ENCODE measurements at places on chromosomes 6 and 20. TPM values are rescaled to one million over a fixed set of nuclear protein-coding genes. Genes with fewer than 3 reads are reported as not detected.

GRCh38 chr6:137743493-137743892, 123.6 kb upstream of the TNFAIP3 start:
- no peak overlapping the region for H3K4me3 ChIP-seq
- no peaks in the 10 kb centered on the region for H3K27me3 ChIP-seq
- no peaks in the 10 kb centered on the region for H3K36me3 ChIP-seq

GRCh38 chr6:11203306-11204004, 29.0 kb downstream of the NEDD9 start:
- H3K27ac ChIP-seq = no peak overlapping the region
- no peak overlapping the region for H3K4me3 ChIP-seq
- no peak for DNase-seq
- H3K4me1 ChIP-seq = peaks cover 40% of the 10 kb centered on the region

The KCNK15 gene
- total RNA-seq = 0.15 TPM

DNA sequence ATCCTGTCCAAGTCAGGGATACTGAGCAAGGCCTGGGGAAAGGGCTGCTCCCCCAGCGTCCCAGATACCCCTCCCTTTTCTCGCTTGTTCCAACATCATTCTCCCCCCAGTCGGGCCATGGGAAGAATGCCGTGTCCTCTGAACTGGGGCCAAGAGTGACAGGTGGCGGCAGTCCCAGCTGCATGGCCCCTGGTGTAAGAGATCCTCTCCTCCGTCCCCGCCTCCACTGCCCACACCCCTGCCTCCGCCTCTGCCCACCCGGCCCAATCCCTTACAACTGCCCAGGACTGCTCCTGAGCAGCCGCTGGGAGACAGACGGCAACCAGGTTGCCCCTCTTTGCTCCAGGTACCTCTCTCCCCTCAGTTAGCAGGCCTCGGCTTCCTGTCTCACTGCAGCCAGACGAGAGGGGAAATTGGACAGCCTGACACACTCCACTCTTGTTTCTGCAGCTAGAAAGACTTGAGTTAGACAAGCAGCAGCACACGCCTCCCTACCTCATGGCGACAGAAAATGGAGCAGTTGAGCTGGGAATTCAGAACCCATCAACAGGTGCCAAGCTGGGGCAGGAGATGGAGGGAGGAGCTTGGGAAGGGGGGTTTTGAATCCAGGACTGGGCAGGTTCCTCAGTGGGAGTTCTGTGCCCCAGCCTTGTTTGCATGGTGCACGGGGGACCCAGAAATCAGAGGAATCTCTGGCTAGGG, at the start of gene MYLK2:
Gene MYLK2 (plus strand): TSS at position 274 of the 702 bp plus-strand sequence. CDS start 225 bp downstream, at position 499.
- H3K27me3 ChIP-seq = no peaks in the 10 kb centered on the region
- no peaks in the 10 kb centered on the region for H3K4me1 ChIP-seq
- no peak within 1 kb of the TSS for H3K27ac ChIP-seq
- no peak within 1 kb of the TSS for H3K4me3 ChIP-seq
- H3K36me3 ChIP-seq = no peaks in the 10 kb centered on the region

The NKX2-2 gene
- not detected for total RNA-seq

The TAF4 gene
- total RNA-seq = 21.0 TPM

The UBE2C gene
- total RNA-seq = 130 TPM

The PREX1 gene
- 90.5 TPM for total RNA-seq

The SLC35F1 gene
- total RNA-seq = not detected

DNA sequence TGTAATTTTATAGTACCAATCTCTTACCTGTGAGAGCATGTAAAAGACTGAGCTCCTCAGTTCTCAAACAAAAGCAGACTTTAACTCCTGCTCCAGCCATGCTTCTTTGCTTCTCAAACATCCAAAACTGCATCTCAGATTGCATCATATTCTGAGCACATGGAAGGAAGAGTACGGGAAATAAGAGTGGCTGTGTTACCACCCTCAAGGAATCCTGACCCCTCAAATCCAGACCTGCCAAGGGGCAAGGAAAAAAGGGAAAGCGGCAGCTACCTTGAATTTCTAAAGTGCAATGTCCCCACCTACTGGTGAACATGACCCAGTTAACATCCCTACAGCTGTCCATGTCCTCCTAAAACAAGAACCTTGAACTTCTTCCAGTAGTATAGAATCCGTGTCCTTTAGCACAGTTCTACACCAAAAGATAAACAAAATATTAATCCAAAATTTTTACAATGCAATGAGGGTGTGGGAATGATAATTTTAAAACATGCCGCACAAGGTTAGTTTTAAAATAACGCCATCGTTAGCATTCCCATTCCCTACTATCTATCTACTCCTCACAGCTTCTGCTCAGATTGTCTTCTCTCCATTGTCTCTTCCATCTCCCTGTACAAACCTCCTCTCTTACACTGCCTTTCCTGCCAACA, 34.1 kb upstream of the HLA-DQB1 start:
- no peak overlapping the region for H3K27ac ChIP-seq
- H3K4me3 ChIP-seq = no peak overlapping the region
- H3K4me1 ChIP-seq = no peaks in the 10 kb centered on the region
- no peaks in the 10 kb centered on the region for H3K36me3 ChIP-seq
- H3K27me3 ChIP-seq = no peaks in the 10 kb centered on the region
- DNase-seq = no peak

DNA sequence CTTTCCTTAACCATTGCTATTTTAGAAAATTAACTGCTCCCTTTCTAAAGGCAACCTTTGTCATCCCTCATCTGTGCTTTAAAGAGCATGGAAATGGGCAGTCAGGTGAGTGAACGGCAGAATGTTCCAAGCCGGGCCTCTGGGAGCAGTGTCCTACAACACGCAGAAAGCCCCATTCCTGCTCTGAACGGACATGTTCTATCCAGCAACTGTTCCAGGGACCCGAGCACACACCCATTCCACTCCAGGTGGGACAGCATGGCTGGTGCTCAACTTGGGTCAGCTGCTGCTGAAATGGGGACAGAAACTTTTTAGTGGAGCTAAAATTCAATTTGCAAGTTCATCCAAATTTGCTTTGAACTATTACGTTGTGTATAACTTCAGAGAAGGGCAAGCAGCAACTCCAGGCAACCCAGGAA, 26.7 kb downstream of the DIDO1 start:
- no peak overlapping the region for H3K4me3 ChIP-seq
- H3K4me1 ChIP-seq = peaks cover 24% of the 10 kb centered on the region
- peaks cover 39% of the 10 kb centered on the region for H3K36me3 ChIP-seq
- DNase-seq = no peak

- H3K4me3 ChIP-seq = peak overlapping the region; percentile 18
- no peaks in the 10 kb centered on the region for H3K27me3 ChIP-seq
Measured at GRCh38 chr20:59253779-59254319, 46.6 kb upstream of the EDN3 start.

GRCh38 chr6:39669207-39669972, 55.8 kb downstream of the KIF6 start:
- H3K4me1 ChIP-seq = no peaks in the 10 kb centered on the region
- no peaks in the 10 kb centered on the region for H3K36me3 ChIP-seq
- no peaks in the 10 kb centered on the region for H3K27me3 ChIP-seq
- H3K4me3 ChIP-seq = no peak overlapping the region
- DNase-seq = no peak

- H3K27ac ChIP-seq = no peak overlapping the region
- no peak overlapping the region for H3K4me3 ChIP-seq
- H3K27me3 ChIP-seq = no peaks in the 10 kb centered on the region
- H3K36me3 ChIP-seq = no peaks in the 10 kb centered on the region
- H3K4me1 ChIP-seq = no peaks in the 10 kb centered on the region
Measured at GRCh38 chr20:11965602-11966001, 47.9 kb downstream of the BTBD3 start.

The IYD gene
- not detected for total RNA-seq

The LRP11 gene
- 5.9 TPM for total RNA-seq

DNA sequence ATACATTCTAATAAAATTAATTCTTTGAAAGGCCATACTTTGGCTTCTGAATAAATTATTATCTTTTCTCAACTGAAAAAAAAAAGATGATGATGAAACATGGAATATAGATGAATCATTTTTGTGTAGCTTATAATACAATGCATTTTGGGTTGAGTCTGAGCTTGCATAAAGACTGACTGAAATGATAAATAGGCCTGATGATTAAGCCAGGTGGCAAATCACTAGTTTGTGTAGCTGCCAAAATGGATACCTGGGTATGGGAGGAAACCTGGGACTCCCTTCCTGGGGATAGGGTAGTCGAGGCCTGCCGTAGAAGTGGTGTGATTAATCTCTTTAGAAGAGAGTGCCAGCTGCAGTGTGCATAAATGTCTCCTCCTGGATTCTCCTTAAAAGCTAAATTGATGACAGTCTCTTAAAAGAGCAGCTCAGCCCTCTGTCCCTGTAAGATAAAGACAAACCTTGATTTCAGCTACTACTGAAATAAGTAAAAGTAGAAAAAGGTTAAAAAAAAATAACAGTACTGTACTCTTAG, 275.1 kb downstream of the GRIK2 start:
- H3K27me3 ChIP-seq = no peaks in the 10 kb centered on the region
- DNase-seq = no peak
- no peak overlapping the region for H3K27ac ChIP-seq

DNA sequence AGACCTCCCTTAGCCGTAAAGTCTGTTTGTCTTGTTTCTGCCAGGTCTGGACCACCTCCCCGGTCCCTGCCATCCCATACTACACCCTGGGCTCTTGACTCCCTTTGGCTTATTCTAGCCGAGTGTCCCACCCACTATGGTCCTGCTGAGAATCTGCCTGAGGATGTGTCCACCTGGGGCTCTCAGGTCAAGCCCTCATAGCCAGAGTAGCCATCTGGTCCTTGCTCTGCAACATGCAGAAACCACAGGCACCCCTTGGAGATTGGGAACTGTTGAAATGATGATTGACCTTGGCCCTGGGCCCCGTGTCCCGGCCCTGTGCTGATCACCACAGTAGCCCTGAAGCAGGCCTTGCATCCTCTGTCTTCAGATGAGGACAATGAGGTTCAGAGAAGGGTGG, 44.0 kb downstream of the VSTM2L start:
- H3K27ac ChIP-seq = no peak overlapping the region
- H3K27me3 ChIP-seq = no peaks in the 10 kb centered on the region
- no peaks in the 10 kb centered on the region for H3K4me1 ChIP-seq
- H3K4me3 ChIP-seq = no peak overlapping the region
- DNase-seq = no peak

The SNHG17 gene
- total RNA-seq = 216 TPM
